Activated T-cell treated with anti-CD3 and anti-CD28 coated beads for 48 hours (primary cell): ENCODE measurements at places on chromosomes 2 and 18.

GRCh38 chr2:136054856-136055255, 63.1 kb downstream of the CXCR4 start:
- DNase-seq, result no peak

GRCh38 chr2:237671466-237672138, 44.2 kb downstream of the LRRFIP1 start:
- no peak for DNase-seq

- DNase-seq, result no peak
Measured at GRCh38 chr2:144833075-144833637, 313.2 kb upstream of the ZEB2 start.

DNA sequence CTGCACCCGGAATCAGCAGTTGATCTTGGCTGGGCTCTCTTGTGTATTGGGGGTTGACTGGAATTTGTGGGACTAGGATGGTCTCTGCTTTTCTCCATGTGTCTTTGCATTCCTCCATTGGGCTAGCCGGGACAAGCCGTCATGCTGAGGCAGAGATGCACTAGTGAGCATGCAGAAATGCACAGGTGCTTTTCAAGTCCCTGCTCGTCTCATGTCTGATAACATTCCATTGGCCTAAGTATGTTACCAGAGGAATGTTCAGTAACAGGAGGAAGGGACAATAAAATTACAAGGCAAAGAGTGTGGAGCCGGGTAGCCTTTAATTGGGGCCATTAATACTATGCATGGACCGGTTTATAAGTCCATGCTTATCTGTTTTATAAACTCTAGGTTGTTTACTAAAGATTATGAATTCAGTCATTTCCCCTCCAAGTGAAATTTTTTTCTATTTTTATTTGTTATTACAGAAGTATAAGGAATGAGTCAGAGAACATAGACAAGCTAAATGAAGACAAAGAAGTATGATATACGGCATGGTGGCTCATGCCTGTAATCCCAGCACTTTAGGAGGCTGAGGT, 24.4 kb upstream of the AAK1 start:
- no peak for DNase-seq

DNA sequence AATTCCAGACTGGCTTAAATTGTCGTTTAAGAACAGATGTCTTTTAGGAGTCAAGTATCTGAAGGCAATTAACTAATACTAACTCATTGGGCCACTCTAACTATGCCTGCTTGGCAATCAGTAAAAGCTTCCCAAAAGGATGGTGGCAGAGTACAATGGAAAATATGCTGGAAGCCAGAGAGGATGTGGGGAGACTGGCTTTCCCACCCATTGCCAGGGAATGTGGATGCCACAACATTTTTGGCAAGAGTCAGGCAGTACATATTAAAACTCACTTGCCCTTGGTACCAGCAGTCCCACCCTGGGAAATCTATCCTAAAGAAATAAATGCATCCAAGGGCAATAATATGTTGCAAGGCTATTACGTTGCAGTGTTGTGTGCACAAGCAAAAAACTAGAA, 74.0 kb upstream of the FZD7 start:
- no peak for DNase-seq

GRCh38 chr2:216546241-216546640, 47.6 kb downstream of the RPL37A start:
- no peak for DNase-seq

- DNase-seq, result no peak
Measured at GRCh38 chr2:179553382-179553781, 288.8 kb upstream of the SESTD1 start.

- no peak for DNase-seq
Measured at GRCh38 chr2:177434475-177434874, 41.9 kb downstream of the AGPS start.

GRCh38 chr2:209145941-209146681, 277.7 kb upstream of the MAP2 start:
- DNase-seq, result no peak

DNA sequence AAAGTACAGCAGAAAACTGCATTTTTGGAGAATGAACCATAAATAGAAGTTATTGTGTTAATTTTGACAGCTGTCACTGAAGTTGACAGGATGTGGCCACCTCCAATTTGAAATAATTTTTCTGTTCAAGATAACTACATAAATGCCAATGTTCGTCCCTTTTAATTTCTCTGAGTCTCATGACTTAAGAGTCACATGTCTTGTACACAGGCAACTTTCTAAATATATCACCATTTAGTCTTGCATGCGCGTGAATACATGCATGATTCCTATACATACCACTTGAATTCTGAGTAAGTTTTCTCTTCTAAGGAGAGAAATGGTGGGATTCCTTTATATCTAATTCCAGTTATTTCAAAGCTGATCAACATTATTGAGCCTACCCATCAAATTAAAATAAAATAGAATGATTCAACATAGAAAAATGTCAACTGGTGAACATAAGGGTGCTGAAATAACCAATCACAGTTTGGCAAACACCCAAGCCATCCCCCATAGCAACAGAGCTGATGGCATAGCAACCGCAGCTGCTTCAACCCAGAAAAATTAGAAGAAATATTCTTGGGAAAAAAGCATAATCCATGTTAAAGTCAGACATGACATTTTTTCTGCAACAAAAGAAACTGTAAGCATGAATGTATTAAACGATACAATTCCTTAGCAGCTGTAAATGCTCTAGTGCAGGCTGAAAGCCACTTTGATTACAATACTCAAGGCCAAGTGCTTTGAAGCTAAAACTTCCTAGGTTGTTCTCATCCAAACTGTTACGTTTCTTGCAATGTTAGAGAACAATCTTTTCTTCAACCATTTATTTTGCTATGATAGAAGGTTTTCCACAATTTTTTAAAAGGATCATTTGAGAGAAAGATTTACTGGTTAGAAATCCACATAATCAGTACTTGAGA, 282.7 kb downstream of the DLGAP1 start:
- no peak for DNase-seq

DNA sequence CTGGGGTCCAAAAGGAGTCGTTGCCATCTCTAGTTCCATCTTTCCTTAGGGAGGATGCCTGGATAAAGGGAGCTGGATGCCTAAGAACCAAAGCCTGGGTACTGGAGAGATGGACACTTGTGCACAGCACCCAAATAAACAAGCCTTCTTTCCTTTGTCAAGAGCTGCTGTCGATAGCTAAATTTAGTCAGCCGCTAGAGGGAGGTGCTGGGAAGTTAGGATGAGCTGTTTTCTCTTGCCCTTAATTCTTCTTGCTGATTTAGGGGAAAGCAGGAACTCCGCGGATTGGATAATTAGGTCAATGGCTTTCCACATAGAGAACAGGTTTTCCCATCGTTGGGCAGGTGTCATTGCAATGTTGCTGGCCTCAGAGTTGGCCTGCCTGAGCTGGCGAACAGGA, 30.9 kb upstream of the SERPINB12 start:
- no peak for DNase-seq

DNA sequence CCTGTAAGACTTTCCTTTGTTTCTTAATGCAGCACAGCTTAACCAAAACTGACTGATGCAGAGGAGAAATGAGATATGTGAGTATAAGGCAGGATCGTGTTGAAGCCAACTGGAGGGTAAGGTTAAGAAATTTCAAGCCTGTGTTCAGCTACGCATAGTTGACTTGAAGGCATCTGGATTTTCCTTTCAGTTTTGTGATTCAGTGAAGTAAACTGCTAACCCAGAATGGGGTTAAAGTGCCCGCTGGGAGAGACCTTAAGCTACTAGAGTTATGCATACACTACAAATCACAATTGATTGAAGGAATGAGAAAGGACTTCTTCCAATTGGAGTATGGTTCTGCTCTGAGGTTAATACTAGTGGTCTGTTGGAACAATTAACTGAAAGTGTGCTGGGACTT, 22.6 kb downstream of the THSD7B start:
- no peak for DNase-seq

DNA sequence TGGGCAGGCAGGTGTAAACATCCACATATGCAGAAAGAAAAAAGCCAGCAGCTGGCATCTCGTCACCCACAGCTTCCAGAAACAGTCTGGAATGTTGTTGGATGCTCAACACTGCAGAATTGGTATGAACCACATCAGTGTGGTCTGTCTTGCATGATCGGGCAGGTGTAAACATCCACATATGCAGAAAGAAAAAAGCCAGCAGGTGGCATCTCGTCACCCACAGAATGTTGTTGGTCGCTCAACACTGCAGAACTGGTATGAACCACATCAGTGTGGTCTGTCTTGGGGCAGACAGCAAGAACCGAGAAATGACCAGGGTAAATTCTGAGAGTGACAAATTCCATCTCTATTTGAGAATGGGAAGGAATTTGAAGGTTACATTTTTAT, 39.6 kb downstream of the DOCK10 start:
- no peak for DNase-seq

DNA sequence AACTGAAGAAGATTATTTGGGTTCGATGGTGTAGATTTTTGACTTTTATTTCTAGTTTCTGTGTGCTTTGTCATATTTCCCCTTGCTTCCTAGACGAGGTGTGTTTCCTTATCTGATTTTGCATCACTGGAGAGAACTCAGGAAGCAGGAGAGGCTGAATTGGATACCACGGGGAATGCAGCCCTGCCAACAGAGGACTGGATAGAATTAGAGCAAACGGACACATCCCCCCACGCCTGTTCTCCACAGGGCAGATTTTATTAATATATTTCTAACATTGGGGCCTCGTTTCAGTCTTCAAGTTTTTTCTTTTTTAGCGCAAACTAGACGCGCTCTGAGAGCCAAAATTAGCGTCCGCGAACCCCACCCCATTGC, 678 bp upstream of the VAPA start:
- DNase-seq, result no peak

GRCh38 chr2:50995610-50996009, 36.3 kb downstream of the NRXN1 start:
- no peak for DNase-seq
